ENCODE measurements at places on chromosomes 1 and 21. TPM values are rescaled to one million over a fixed set of nuclear protein-coding genes. Genes with fewer than 3 reads are reported as not detected.

AMY2B gene
- 2.5 TPM for polyA plus RNA-seq

SELL gene
- 0.18 TPM for polyA plus RNA-seq

ATAD3C gene
- 3.5 TPM for polyA plus RNA-seq

EXOC8 gene
- polyA plus RNA-seq, result 2.4 TPM

GJA9 gene
- 0.08 TPM for polyA plus RNA-seq

ANXA9 gene
- polyA plus RNA-seq, result 13.3 TPM

LHX8 gene
- polyA plus RNA-seq, result not detected

PRDM2 gene
- 6.8 TPM for polyA plus RNA-seq

Data from HepG2 (cell line).